ENCODE measurements at places on chromosomes 2 and 18. TPM values are rescaled to one million over a fixed set of nuclear protein-coding genes. Genes with fewer than 3 reads are reported as not detected.

KCNF1 gene
- total RNA-seq: not detected

WBP1 gene
- total RNA-seq: 62.4 TPM

DNAH7 gene
- total RNA-seq: 0.20 TPM

ZAP70 gene
- 0.41 TPM for total RNA-seq

NEU2 gene
- total RNA-seq: not detected

GALNT13 gene
- total RNA-seq: not detected

MERTK gene
- 3.1 TPM for total RNA-seq

DSG4 gene
- not detected for total RNA-seq

MATN3 gene
- total RNA-seq: 17.0 TPM

RNF152 gene
- 137 TPM for total RNA-seq

SERPINB2 gene
- not detected for total RNA-seq

DNA sequence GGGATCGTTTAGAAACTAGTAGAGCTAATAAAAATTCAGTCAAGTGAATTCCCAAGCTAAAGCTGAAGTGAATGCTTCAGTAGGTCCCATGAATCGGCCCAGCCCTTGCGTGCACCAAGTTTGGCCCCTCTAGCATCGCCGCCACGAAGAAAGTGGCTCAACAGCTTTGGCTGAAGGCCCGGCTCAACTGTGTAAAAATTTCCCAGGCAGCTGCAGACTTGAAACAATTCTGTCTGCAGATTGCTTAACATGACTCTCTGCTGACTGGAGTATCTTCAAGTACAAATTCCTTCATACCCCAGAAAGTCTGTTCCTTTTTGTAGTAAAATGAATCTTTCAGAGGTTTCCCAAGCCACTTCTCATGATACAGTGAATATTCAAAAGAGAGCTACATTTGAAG lies 32.7 kb downstream of the ALMS1 start:
- no peaks in the 10 kb centered on the region for H3K27me3 ChIP-seq
- peaks cover 4% of the 10 kb centered on the region for H3K36me3 ChIP-seq
- no peak for DNase-seq
- H3K27ac ChIP-seq: peak overlapping the region; percentile 52
- peaks cover 26% of the 10 kb centered on the region for H3K4me1 ChIP-seq

- H3K27me3 ChIP-seq: no peaks in the 10 kb centered on the region
- H3K4me1 ChIP-seq: no peaks in the 10 kb centered on the region
- H3K4me3 ChIP-seq: no peak overlapping the region
- H3K36me3 ChIP-seq: no peaks in the 10 kb centered on the region
These were observed 263.3 kb upstream of the RND3 start for GRCh38 chr2:150750720-150751119.

DNA sequence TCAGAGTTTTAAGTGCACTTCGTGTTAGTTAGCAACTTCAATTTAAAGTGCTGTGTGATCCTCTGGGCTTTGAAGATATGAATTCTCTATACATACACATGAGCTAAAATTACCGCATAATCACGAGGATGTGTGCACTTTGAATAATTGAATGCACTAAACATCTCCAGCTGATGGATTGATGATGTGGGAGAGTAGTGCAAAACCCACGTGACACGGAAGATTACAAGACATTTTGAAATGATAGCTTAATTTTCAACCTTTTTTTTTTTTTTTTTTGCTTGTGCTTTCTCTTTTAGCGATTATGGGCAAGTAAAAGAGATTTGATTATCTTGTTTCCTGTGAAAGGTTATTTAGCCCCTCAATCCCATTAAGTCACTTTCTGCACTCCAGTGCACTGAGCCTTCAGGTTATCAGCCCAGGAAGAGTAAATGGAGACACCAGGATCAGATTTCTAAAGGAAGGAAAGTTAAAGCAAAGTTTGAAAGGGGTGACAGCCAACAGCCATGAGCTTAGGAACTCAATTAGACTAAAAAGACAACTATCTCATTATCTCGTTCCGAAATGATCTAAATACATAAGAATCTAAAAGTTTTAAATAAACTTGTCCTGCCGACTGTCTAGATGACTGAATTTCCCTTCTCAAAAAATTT lies 81.6 kb downstream of the CDK15 start:
- no peaks in the 10 kb centered on the region for H3K27me3 ChIP-seq
- H3K4me3 ChIP-seq: peak overlapping the region; percentile 58
- no peak overlapping the region for H3K27ac ChIP-seq
- H3K36me3 ChIP-seq: no peaks in the 10 kb centered on the region
- H3K4me1 ChIP-seq: peaks cover 32% of the 10 kb centered on the region

DNA sequence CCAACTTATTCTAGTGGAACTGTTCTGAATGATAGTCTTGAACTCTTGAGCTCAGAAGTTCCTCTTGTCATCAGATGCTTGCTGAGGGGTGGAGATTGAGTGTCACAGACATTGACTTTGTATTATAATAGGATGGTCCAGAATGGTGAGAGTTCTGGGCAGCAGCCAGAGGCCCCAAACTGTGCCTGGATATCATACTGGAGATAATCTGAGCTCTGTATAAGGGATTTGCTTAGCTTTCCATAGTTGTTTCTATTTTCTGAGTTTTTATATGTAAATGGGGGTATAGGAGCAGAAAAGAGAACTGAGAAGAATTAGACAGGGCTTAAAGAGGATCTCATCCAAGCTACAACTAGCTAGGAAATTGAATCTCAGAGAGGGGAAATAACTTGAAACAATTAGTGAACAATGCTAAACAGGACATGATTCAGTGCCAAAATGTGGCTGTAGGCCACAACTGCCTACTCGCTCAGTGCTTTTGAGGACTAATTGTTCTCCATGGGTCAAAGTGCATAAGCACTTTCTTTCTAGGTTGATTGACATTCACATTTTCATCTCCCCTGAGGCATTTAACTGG lies 10.1 kb upstream of the LCLAT1 start:
- H3K36me3 ChIP-seq: no peaks in the 10 kb centered on the region
- no peak overlapping the region for H3K4me3 ChIP-seq
- no peak for DNase-seq
- no peaks in the 10 kb centered on the region for H3K27me3 ChIP-seq
- peaks cover 24% of the 10 kb centered on the region for H3K4me1 ChIP-seq

DNA sequence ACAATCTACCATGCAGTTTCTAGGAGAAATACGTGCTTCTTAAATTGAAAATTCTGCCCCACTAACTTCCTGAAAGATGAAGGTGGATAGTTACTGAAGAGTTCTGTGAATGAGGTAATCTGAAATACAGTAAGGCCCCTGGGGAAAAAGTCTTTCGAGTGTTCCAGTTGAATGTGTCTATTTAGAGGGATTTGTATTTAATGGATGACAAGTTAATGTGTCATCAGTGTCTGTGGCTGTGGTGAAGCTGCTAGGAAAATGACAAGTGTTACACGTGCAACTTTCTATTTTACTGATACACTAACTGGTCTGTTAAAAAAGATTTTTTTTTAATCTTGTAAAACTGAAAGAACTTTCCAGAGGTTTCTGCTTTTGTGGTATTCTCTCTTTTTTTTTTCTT lies 384.6 kb downstream of the STK39 start:
- H3K27me3 ChIP-seq: no peaks in the 10 kb centered on the region
- peaks cover 23% of the 10 kb centered on the region for H3K4me1 ChIP-seq
- no peak overlapping the region for H3K4me3 ChIP-seq
- DNase-seq: no peak
- H3K36me3 ChIP-seq: peaks cover 1% of the 10 kb centered on the region

GRCh38 chr2:159124441-159124911 lies 156.0 kb downstream of the TANC1 start:
- H3K4me3 ChIP-seq: no peak overlapping the region
- H3K4me1 ChIP-seq: peaks cover 58% of the 10 kb centered on the region
- H3K36me3 ChIP-seq: peaks cover 3% of the 10 kb centered on the region
- no peak for DNase-seq

DNA sequence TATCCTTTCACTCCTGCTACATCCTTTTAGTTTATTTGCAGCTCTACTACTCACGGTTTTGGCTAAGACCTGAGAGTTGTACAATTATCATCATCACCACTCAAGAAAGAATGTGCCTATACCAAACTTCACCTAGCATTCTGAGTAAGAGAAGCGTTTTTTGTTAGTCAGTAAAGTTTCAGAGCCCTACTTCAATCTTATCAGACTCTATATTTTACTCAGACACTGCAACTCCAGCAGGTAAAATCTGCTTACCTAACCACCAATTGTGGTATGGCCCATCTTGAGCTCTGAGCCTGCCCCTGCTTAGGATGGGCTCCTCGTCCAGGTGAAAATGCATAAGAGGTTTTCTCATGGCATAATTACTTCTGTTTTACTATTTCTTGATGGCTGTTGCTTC lies 37.1 kb downstream of the ICOS start:
- no peaks in the 10 kb centered on the region for H3K36me3 ChIP-seq
- peaks cover 26% of the 10 kb centered on the region for H3K27me3 ChIP-seq
- DNase-seq: no peak
- peaks cover 10% of the 10 kb centered on the region for H3K4me1 ChIP-seq

DNA sequence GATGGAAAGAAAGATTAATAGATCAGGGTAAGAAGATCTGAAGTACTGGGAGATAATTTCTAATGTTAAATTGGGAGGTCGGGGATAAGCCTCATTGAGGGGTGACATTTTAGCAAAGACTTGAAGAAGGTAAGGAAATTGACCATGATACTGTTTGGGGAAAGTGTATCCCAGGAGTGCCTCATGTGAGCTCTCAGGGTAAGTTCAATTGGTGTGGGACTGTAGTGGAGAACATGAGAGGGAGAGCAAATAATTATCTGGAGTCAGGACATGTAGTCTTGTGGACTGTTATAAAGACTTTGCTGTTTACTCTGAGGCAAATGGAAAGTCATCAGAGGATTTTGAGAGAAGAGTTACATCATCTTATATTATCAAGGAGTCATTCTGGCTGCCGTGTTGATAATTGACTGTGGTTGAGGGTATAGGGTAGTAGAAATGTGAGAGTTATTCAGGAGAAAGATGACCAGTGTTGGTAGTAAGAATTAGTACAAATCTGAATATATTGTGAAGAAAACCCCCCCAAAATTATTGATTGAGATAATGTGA lies 624.4 kb downstream of the ADCYAP1 start:
- H3K36me3 ChIP-seq: no peaks in the 10 kb centered on the region
- H3K27ac ChIP-seq: no peak overlapping the region
- H3K27me3 ChIP-seq: peaks cover 3% of the 10 kb centered on the region
- no peak for DNase-seq

- H3K27me3 ChIP-seq: peaks cover 10% of the 10 kb centered on the region
- no peak overlapping the region for H3K27ac ChIP-seq
- no peaks in the 10 kb centered on the region for H3K36me3 ChIP-seq
- DNase-seq: no peak
- no peak overlapping the region for H3K4me3 ChIP-seq
- no peaks in the 10 kb centered on the region for H3K4me1 ChIP-seq
These were observed 621.1 kb downstream of the BCL11A start for GRCh38 chr2:59932341-59932740.

DNA sequence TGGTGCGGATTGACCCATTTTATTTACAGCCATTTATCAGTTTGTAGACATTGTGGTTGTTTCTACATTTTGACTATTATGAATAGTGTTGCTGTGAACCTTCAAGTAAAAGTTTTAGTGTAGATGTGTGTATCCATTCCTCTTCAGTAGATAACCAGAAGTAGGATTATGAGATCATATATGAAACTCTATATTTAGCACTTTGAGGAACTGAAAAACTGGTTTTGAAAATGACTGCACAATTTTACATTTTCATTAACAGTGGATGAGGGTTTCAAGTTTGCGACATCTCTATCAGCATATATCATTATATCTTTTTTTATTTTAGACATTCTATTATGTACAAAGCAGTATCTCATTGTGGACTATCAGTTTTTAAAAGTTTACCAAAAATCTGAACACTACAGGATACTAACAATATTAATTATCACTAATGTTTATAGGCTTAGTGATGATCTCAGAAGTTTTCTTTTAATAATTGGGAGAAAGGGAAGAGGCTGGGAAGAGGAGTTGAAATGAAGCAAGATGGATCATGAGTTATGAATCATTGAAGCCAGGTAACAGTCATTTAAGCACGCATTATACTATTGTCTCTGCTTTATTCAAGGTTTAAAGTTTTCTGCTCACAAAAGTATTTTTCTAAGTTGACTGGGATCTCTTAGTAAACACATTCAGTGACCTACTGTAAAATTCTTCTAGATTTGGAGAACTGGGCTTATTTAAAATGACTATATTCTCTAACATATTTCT lies 329.0 kb upstream of the LRATD1 start:
- no peaks in the 10 kb centered on the region for H3K4me1 ChIP-seq
- DNase-seq: no peak
- H3K4me3 ChIP-seq: no peak overlapping the region
- H3K36me3 ChIP-seq: no peaks in the 10 kb centered on the region
- no peak overlapping the region for H3K27ac ChIP-seq

- no peaks in the 10 kb centered on the region for H3K27me3 ChIP-seq
- H3K27ac ChIP-seq: no peak overlapping the region
- H3K4me3 ChIP-seq: no peak overlapping the region
- peaks cover 10% of the 10 kb centered on the region for H3K4me1 ChIP-seq
These were observed 198.9 kb downstream of the AGAP1 start for GRCh38 chr2:235692671-235693171.

GRCh38 chr2:210517264-210517663 lies 39.1 kb upstream of the CPS1 start:
- H3K27me3 ChIP-seq: peaks cover 10% of the 10 kb centered on the region
- peaks cover 6% of the 10 kb centered on the region for H3K36me3 ChIP-seq
- no peak overlapping the region for H3K27ac ChIP-seq
- no peak overlapping the region for H3K4me3 ChIP-seq
- no peak for DNase-seq

DNA sequence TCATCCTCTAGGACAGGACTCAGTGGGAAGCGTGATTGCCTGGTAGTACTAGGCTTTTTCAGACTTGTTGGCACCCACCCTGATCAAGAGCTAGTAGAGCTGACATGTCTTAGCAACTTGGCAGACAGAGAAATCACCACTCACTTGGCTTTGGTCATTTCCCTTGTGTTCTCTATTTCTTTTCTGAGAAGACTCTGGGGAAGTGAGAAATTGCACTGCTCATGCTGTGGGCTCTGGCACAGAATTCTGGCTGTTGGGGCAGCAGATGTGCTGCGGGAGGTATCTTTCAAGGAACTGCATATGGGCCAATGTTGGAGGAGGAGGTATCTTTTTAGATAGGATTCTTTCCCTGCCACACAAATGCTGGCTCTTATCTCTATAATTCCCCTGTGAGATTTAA lies 529.1 kb upstream of the MEX3C start:
- no peak for DNase-seq
- H3K27ac ChIP-seq: no peak overlapping the region
- H3K4me3 ChIP-seq: no peak overlapping the region
- no peaks in the 10 kb centered on the region for H3K27me3 ChIP-seq
- H3K4me1 ChIP-seq: peaks cover 3% of the 10 kb centered on the region

DNA sequence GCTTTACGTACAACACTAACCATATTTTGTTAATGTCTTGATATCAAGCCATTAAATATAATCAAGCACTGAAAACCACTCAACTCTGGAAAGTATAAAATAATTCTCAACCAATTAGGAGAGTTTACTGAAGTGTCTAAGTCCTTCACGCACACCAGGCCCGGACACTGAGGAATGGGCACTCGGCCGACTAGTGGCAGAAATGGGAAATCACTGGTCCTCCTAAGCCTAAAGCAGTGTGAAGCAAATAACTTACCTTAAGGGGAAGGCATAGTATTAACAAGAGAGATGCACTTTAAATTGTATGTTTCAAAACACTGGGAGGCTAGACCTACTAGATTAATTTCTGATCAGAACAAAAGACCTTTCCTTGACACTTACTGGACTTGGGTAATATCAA lies 45.7 kb downstream of the FAM210A start:
- no peaks in the 10 kb centered on the region for H3K27me3 ChIP-seq
- H3K36me3 ChIP-seq: peaks cover 4% of the 10 kb centered on the region
- no peak for DNase-seq
- H3K4me1 ChIP-seq: peaks cover 35% of the 10 kb centered on the region

GRCh38 chr2:62794791-62795190 lies 89.3 kb downstream of the EHBP1 start:
- peaks cover 13% of the 10 kb centered on the region for H3K4me1 ChIP-seq
- H3K4me3 ChIP-seq: no peak overlapping the region
- no peak overlapping the region for H3K27ac ChIP-seq
- DNase-seq: no peak
- H3K27me3 ChIP-seq: no peaks in the 10 kb centered on the region
